ENCODE measurements at places on chromosomes 13 and 19.
A peak's percentile ranks its signal among the peaks of the same experiment; 100 is the strongest.

- peak; percentile 80 for DNase-seq
Observed at GRCh38 chr19:56393119-56394012, at the start of gene ZNF582. Gene ZNF582, minus strand, starts transcription at chr19:56393534. Its CDS starts 1,782 bp downstream, at chr19:56391752.

GRCh38 chr19:6417713-6418561, 6.7 kb downstream of the KHSRP start:
- no peak for DNase-seq

DNA sequence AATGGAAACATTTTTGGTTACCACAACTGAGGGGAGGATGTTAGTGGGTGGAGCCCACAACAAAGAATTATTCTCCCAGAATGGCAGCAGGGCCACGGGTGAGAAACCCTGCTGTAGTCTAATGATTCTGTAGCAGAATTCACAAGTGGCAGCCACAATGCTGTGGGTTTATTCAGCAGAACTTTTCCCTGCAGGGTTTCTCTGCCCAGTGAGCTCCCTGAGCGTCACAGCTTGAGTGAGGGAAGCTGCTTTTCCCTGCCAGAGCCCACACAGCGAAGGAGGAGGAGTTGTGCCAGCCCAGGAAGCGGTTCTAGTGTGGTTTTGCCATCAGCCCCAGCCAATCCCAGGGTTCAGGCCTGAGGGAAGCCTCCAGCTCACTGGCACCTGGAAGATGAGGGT, 4.4 kb downstream of the ATP12A start:
- DNase-seq = no peak

GRCh38 chr13:99267927-99268326, 9.7 kb upstream of the GPR18 start:
- no peak for DNase-seq

- no peak for DNase-seq
Observed at GRCh38 chr13:109160357-109160756, 530.9 kb downstream of the MYO16 start.

DNA sequence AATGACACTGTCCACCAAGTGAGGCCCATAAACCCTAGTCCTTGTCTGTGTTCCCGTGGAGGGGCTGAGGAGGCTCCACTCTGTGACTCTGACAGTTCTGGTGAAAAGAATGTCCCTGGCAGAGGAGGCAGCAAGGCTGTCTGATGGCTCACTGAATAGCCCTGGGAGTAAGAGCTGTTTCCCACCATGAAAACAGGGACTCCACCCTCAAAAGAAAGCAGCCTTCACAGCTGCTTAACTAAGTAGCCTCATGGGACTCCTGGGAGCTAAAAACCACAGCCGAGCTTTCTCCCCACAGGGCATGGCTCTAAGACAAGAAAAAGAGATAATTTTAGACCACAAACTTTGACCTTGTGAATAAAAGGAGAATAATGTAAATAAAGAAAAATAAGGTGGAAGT, 135.1 kb upstream of the FRY start:
- DNase-seq = no peak

DNA sequence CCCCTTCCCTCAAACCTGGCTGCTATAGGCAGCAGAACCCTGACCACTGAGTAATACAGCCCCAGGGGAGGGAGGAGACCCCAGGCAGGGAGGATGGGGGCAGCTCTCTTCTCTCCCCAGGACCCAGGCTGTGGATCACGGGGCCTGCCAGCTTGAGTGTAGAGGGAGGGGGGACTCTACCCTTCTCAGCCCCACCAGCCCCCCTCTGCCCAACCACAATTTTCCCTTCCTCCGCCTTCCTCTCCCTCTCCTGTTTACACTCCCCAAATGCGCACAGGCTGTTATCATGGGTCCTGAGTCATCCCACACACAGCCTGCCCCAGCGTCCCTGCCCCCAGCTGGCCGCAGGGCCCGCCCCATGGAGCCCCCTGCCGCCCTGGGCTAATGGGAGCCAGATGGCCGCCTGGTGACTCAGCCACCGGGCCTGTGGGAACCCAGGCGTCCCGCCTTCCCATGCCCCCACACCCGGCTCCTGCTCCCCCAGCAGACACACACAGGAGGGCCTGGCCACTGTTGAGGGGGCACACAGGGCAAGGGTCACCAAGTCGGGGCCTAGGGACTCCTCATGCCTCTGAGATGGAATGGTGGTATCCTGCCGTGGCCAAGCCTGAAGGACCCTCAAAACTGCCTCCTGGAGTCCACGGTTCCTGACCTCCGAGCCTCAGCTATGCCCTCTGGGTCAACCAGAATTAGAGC, 13.6 kb downstream of the CCDC97 start:
- DNase-seq = peak; percentile 87

- no peak for DNase-seq
Observed at GRCh38 chr19:11463391-11463790, 17.5 kb downstream of the ELAVL3 start.
